ENCODE measurements at places on chromosomes 16 and 17. TPM values are rescaled to one million over a fixed set of nuclear protein-coding genes. Genes with fewer than 3 reads are reported as not detected.

CEP295NL gene
- 1.6 TPM for polyA plus RNA-seq

CCL8 gene
- not detected for polyA plus RNA-seq

SPNS2 gene
- polyA plus RNA-seq, result not detected

SPATA22 gene
- polyA plus RNA-seq, result not detected

EVPL gene
- polyA plus RNA-seq, result not detected

TMEM107 gene
- polyA plus RNA-seq, result 35.2 TPM

IRX6 gene
- not detected for polyA plus RNA-seq

HBQ1 gene
- polyA plus RNA-seq, result not detected

C17orf107 gene
- polyA plus RNA-seq, result 1.0 TPM

TMEM238L gene
- polyA plus RNA-seq, result not detected

CIAO2B gene
- polyA plus RNA-seq, result 104 TPM

HSD17B1 gene
- 0.39 TPM for polyA plus RNA-seq

CD300E gene
- 0.11 TPM for polyA plus RNA-seq

XAF1 gene
- 76.2 TPM for polyA plus RNA-seq

BORCS6 gene
- 30.0 TPM for polyA plus RNA-seq

PYDC1 gene
- polyA plus RNA-seq, result not detected

CX3CL1 gene
- not detected for polyA plus RNA-seq

HOXB1 gene
- polyA plus RNA-seq, result not detected

CXCL16 gene
- polyA plus RNA-seq, result 17.7 TPM

ST6GALNAC1 gene
- 0.44 TPM for polyA plus RNA-seq

LPO gene
- not detected for polyA plus RNA-seq

GAS7 gene
- polyA plus RNA-seq, result 1.7 TPM

GRAP gene
- 123 TPM for polyA plus RNA-seq

METTL23 gene
- polyA plus RNA-seq, result 121 TPM

SLFN14 gene
- polyA plus RNA-seq, result not detected

HS3ST4 gene
- polyA plus RNA-seq, result not detected

PABPN1L gene
- not detected for polyA plus RNA-seq

BCAR1 gene
- not detected for polyA plus RNA-seq

NKD1 gene
- not detected for polyA plus RNA-seq

NDUFAF8 gene
- 91.8 TPM for polyA plus RNA-seq

NAGLU gene
- 14.4 TPM for polyA plus RNA-seq

CACNG1 gene
- polyA plus RNA-seq, result not detected

DOC2B gene
- polyA plus RNA-seq, result not detected

APOBR gene
- 0.14 TPM for polyA plus RNA-seq
